ENCODE measurements at places on chromosomes 3 and 15.

DNA sequence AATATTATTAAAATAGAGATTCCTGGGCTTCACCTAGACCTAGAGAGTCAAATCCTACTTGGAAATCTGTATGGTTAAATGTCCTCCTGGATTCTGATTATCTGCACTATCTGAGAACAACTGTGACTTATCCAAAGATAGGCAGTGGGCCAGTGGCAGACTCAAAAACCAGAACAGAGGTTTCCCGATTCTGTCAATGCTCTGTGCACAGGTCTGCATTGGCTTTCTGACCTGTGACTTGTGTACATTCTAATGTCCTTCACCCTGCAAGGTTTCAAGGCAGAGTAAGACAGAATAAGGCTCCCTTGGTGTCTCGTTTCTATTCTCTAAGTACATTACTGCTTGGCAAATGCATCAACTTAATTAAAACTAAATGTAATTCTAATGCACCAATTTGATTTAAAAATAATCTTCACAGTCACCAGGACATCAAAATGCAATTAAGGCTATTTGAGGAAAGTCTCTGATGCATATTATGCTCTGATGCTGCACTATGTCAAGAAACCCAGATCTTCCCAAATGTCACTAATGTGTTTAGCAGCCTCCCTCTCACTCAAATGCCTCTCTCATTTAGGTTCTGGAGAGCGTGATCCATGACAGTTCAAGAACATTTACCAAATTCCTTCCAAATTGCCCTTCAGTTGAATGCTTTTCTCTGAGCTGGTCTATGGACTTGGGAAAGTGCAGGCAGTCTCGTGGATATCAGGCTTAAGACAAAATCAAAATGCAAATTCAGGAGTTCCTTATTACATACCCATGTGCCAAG lies 140.1 kb downstream of the STAC start:
- peak; percentile 72 for DNase-seq

DNA sequence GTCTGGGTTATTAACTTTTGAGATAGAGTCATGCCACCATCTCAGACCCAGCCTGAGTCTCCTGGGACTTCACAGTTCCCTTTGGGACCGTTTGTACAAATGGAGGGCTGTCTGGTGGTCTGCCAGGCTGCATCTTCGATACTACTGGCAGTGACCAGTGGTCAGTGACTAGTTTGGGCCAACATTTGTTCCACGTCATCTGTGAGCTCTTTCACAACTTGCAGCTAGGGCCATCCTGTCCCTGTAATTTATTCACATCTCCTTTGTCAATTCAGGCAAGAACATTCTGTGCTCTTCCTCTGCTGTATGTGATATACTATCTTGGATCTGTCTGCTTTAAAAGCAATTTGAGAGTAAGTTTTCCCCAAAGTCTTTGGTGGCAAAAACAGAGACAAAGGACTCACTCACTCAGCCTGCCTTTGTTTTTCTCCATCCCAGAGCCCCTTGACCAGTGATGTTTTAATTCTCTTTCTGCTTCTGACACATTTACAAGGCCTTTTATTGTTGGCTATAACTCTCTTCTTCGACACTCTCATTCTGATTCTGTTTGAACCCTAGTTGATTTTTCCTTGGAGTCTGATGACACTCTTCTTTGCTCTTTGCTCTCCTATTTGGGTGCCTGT lies 353.4 kb downstream of the EPHB1 start:
- no peak for DNase-seq

- DNase-seq = peak; percentile 95
Observed at GRCh38 chr15:48559285-48559684, 86.2 kb downstream of the FBN1 start.

GRCh38 chr3:175184392-175184791 lies 325.3 kb downstream of the NAALADL2 start:
- no peak for DNase-seq

DNA sequence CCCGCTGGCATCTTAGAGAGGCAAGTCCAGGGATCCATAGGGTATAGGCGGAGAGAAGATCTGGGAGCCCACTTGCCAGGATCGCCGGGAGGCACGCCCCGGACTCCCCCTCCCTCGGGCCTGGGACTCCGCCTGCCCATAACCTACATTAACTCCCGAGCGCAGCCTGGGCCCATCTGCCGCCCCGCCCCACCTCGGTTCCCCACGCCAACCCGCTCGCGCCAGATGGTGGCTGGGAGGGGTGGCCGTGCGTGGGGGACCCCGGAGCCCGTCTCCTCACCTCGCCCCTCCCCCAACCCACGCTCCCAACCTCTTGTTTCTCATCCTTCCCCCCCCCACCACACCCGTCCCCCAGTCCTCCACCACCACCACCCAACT lies 1.7 kb upstream of the DLL4 start:
- DNase-seq = no peak

GRCh38 chr3:52143616-52144015 lies 10.6 kb downstream of the POC1A start:
- DNase-seq = no peak

DNA sequence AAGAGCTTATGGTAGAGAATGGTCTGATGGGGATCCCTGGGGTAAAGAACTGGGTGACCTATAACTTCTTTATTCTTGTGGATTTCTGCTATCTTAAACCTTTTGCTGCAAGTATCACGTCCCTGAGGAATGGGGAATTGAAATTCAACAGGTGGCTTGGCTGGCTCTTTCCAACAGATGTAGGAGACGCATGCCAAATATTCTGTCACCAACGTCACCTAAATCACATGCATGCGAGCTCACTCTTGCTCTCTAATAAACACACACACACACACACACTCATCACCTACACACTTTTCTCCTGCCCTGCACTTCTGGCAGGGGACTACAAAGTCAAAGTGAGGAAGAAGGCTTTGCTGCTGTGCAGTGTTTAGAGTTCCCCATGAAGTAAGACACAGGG lies 145.8 kb upstream of the NECTIN3 start:
- DNase-seq = no peak

DNA sequence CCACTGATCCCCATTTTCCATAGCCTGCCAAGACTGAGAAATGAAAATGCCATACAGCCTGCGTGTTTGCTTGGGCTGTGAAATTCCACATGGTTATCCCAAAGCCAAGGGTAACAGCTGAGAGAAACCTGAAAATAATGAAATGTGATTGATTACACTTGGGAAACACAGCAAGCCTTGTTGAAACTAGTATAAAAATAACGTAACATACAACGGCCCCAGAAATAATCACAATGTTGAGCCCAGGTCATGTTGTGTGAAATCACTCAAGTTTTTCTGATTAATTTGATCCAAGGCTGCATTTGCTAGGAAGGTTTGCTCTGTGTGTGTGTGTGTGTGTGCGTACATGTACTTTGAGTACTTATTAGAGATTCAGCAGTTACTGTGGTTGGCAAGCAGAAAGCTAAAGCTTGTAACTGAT lies 269.0 kb downstream of the OXSM start:
- no peak for DNase-seq

DNA sequence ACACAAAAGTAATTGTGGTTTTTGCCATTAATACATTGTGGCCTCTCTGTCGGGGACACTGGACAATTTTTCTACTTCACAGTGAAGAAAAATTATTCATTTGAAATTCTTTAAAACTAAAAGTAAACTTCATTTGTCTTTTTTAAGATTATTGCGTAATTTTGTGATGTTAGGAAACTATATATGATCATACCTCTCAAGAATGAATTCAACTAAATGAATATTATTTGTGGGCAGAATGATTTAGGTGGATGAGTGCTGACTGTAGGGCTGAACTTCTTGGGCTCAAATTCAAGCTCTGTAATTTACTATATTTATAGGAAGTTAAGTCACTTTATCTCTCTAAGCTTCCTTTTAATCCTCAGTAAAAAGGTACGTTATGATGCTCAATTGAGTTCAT lies 441.2 kb downstream of the ROBO1 start:
- no peak for DNase-seq

DNA sequence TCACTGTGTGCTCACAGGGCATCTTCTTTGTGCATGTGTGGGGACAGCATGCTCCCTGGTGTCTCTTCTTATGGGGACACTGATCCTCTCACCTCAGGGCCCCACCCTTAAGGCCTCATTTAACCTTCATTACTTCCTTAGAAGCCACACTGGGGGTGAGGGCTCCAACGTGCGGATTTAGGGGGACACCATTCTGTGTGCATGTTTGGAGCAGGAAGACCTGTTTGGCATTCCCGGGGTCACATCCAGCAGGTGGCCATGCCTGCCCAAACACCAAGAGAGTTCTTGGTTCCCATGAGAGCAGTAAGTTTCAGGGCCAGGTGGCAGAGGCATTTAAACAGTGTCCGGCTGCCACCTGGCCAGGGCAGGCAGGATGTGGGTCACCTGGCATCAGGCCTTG lies 24.8 kb downstream of the PRR20G start:
- DNase-seq = no peak

- DNase-seq = no peak
Observed at GRCh38 chr15:35548435-35548834, 2.5 kb upstream of the DPH6 start.
